ENCODE measurements at places on chromosomes 7 and 10.
A peak's percentile ranks its signal among the peaks of the same experiment; 100 is the strongest.

DNA sequence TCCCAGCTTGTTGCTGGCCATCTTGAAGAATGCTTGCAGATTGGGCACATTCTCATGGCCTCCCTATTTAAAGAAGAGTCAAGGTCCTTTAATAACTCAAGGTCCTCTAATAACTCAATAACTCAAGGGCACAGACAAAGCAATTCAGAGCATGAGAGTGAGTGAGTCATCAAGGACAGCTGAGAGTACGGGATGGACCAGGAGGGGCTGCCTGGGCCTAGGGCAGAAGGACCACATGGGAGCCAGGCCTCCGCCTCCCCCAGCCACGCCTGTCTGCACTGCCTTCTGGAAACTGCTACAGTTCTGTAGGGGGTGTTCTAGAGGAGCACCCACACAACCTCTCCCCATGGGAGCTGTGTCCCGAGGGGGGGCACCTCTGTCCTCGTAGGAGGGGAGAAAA, 48.9 kb downstream of the ZNF503 start:
- no peak for DNase-seq

GRCh38 chr10:124221356-124222317, 128.2 kb upstream of the CHST15 start:
- DNase-seq, result peak; percentile 80

DNA sequence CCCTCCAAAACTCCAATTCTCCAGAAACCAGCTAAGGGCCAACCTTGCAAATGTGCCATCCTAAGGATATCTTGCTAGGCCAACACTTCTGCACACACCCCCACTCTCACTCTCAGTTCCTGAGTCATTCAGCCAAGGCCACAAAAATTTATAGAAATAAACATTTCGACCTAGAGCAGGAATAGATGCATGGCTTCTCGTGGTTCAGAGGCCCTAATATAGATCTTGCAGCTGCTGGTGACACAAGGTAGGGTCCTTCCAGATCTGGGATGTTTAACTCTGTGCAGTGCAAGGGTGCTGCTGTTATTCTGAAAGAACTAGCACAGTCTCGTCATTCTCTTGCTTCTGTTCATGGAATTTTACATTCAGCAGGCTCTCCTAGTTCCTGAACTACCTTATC, 369.3 kb downstream of the CALN1 start:
- DNase-seq, result no peak

DNA sequence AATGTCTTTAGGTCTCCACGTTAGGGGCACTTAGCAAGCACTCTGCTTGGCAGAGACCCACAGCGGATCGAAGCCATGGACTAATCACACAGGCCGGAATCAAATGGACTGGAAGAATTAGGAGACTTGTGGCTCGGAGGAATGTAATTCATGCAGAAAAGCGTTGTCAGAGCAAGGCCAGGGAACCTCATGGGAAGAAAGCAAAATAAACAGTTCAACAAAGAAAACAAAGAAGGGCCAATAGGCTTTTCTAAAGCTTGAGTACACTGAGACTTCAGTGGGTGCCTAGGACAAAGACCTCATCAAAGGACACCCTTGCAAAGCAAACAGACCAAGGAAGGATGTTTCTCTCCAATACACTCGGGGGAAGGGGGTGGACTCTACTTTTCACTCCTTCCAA, 171.1 kb downstream of the GLI3 start:
- DNase-seq, result no peak

GRCh38 chr7:144761493-144761892, 74.4 kb downstream of the TPK1 start:
- no peak for DNase-seq

Measured in GM13976 (cell line).